ENCODE measurements at places on chromosomes 2 and 18.

DNA sequence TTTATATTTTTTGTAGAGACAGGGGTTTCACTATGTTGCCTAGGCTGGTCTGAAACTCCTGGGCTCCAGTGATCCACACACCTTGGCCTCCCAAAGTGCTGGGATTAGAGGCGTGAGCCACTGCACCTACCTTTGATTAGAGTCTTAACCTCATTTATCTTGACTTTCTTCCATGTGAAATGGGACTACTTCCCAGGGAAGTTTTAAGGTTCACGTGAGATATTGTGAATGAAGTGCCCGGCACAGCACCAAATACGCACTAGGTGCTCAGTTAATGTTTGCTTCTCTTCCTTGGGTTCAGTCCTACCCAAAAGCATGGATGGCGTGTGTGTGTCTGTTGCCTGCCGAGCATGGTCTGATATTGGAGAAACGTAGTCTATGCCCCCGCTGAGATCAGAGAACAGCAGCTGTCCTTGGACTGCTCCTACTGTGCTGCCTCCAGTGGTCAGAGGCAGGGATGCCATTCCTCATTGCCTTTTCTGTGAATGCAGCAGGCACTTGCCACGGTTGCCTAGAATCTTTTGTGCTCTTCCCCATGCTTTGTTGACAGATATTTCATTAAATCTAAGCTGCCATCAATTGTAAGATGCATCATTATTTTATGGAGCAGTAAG, 12.3 kb upstream of the TFCP2L1 start:
- peak; percentile 22 for DNase-seq

DNA sequence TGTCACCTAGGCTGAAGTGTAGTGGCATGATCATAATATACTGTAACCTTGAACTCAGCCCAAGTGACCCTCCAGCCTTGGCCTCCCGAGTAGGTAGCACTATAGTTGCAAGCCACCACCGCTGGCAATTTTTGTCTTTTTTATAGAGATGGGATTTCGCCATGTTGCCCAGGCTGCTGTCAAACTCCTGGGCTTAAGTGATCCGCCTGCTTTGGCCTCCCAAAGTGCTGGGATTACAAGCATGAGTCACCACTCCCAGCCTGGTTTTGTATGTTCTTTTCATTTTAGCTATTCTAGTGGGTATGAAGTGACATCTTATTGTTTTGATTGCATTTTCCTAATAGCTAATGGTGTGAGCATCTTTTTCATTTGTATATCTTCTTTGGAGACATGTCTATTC, 11.3 kb upstream of the EXOC6B start:
- peak; percentile 30 for DNase-seq

DNA sequence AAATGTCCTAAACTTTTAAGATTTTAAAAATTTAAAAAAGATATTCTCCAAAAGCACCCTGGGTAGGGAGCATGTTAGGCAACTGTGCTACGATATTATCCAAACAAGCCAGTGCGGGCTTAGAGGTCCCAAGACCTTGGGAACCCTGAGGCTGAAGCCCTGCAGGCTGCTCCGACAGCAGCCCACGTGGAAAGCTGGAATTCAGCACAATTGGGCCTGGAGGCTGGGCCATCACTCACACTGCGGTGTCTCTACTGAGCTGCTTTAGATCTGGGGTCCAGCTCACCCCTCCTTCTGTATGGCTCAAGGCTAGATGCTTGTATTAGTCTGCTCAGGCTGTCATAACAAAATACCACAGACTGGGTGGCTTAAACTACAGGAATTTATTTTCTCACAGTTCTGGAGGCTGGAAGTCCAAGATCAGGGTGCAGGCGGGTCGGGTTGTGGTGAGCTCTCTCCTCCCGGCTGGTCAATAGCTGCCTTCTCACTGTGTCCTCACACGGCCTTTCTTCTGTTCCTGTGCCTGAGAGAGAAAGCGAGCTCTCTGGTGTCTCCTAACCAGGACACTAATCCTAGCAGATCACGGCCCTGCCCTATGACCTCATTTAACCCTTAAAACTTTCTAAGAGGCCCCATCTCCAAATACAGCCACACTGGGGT, 42.5 kb downstream of the DPYSL5 start:
- DNase-seq, result no peak

GRCh38 chr2:14706201-14706600, 73.7 kb downstream of the LRATD1 start:
- DNase-seq, result peak; percentile 17

GRCh38 chr2:104583811-104584210, 270.1 kb upstream of the POU3F3 start:
- no peak for DNase-seq

DNA sequence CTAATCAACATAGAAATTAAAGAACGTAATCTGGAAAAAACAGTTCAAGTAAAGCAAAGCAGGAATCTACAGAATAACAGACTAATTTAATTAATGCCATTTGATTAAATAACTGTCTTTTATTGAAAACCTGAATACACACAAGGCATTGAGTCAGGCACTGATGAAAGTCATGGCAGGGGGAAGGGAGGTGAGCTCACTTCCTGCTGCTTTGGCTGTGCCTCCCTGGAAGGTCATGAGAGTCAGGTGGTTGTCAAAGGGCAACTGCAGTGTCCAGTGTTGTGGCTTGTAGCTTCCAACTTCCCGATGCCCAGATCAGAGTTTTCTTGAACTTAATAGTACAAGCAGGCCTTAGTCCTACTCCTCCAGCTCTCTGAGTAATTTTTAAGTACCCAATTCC, 180.9 kb downstream of the PID1 start:
- peak; percentile 70 for DNase-seq

DNA sequence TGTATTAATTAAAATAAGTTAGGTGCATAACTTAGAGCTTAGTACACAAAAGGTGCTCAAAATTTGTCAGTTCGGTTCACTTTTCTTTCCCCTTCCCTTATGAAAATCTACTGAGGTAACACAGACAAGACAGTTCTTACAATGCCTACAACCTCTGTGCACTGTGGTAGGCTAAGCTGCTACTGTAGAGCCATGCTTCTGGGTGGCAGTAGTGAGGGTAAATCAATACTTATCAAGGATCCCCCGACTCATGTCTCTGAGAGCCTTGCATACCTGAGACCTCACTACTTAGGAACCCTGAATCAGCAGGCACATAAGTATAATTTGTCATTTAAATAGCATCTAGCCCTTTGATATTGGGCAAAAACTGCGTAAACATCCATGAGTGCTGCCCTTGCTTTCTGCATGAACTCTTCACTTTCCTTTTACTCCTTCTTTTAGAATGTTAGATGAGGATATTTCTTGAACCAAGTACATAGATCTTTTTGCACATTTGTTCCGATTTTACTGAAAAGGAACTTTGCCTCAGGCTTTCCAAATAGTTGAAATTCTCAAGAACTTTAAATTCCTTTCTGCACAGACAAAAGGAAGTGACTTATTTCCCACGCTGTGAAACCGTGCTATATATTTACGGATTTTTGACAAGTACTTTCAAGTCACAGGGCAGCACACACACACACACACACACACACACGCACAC, 234.4 kb downstream of the TRIB2 start:
- DNase-seq, result peak; percentile 33

- no peak for DNase-seq
Observed at GRCh38 chr2:101107241-101107640, 43.9 kb downstream of the TBC1D8 start.

DNA sequence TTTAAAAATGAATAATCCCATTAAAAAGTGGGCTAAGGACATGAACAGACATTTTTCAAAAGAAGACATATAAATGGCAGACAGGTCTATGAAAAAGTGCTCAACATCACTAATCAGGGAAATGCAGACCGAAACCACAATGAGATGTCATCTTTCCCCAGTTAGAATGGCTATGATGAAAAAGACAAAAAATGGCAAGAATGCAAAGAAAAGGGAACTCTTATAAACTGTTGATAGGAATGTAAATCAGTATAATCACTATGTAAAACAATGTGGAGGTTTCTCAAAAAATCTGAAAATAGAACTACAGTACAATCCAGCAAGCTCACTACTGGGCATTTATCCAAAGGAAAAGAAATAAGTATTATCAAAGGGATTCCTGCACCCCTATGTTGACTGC, 169.2 kb downstream of the METTL4 start:
- peak; percentile 4 for DNase-seq

GRCh38 chr18:23515911-23516546, 12.7 kb downstream of the RMC1 start:
- peak; percentile 78 for DNase-seq

GRCh38 chr2:234289834-234290590, 206.9 kb downstream of the ARL4C start:
- DNase-seq, result peak; percentile 87

GRCh38 chr2:169349535-169349934, 12.8 kb downstream of the LRP2 start:
- DNase-seq, result no peak

GRCh38 chr2:81389203-81389602, 1084.7 kb upstream of the LRRTM1 start:
- DNase-seq, result peak; percentile 0

DNA sequence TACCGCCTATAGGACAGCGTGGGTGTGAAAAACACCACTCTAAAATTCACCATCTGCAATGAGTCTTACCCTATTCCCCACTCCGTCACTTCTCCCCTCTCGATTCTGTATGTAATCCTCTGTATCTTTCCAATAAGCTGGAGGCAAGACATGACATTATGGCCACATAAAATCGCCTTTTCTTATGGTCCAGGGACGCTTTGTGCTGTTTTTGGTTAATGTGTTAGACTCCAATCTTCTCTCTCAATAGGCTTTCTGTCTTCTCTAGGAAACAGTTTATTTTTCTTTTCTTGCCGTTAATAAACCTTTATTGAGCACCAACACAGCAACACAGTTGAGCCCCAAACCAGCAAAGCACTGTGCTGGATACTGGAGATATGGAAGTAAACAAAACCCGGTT, 37.9 kb upstream of the ZCCHC2 start:
- no peak for DNase-seq

- peak; percentile 11 for DNase-seq
Observed at GRCh38 chr18:59272891-59273758, at the start of gene RAX. TSS of gene RAX (minus strand) at chr18:59273454. CDS start at chr18:59273206, 248 bp downstream.

- no peak for DNase-seq
Observed at GRCh38 chr2:165044505-165045303, 89.4 kb upstream of the SLC38A11 start.

DNA sequence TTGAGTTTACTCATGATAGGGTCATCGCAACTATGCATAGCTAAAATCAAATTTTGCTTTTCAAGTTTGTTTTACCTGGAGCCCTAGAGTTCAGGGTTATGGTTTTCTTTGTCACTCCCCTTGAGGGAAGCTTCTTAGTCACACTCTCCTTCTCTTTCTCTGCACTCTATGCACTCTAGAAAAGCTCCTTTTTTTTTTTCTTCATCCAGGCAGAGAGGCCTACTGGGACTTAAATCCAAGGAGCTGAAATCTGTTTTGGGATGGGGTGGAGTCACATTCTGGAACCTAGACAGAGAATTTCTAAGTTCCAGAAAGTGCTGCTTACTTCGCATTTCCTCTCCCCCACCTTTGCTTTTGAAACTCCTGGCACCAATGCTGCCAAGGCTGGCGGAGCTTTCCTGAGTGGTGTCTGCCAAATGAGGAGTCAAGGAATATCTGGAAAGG, 19.1 kb upstream of the IL18R1 start:
- DNase-seq, result peak; percentile 63

DNA sequence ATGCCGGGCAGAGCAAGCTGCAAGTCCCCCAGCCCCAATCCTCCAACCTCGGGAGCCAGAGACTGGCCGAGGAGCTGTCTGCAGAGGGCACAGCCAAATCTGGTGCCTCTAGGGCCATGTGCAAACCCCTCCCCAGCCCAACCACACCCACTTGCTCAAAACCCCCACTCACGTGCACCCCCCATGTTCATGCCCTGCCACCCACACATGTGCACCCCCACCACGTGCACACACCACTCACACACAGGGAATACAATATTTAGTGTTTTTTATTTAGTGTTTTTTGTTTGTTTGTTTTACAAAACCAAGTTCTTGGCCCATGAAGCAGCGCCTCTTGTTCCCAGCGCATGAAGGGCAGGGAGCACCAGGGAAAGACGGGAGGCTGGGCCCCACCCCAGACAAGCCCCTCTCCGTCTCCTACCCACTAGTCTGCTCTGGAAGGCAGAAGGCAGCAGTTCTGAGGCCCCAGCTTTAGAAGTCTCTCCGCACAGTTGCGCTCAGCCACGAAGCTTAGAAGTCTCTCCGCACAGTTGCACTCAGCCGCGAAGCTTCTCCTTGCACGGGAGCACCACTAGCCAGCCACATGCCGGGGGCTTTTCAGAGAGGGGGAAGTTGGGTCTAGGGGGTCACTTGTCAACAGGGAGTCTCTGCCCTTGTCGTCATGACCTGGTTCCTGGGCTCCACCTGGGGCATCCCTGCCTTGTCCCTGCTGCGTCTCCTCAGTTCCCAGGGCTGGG, 276.1 kb upstream of the HDAC4 start:
- DNase-seq, result no peak

- no peak for DNase-seq
Observed at GRCh38 chr18:32391126-32391525, 79.6 kb downstream of the GAREM1 start.

DNA sequence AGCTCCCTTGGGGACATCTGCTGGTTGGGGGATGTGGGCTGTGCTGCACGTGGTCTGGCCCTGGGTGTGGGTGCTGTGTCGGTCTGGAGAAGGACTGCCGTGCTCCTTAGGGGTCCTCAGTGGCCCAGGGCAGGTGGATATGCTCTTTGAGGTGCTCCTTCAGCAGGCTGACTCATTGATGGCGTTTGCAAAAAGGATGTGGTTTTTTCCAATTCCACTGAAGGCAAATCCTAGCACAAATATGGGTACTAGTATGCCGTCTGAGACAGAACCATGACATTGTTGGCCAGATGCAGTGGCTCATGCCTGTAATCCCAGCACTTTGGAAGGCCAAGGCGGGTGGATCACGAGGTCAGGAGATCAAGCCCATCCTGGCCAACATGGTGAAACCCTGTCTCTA, 3.3 kb downstream of the PPP1R7 start:
- peak; percentile 77 for DNase-seq

DNA sequence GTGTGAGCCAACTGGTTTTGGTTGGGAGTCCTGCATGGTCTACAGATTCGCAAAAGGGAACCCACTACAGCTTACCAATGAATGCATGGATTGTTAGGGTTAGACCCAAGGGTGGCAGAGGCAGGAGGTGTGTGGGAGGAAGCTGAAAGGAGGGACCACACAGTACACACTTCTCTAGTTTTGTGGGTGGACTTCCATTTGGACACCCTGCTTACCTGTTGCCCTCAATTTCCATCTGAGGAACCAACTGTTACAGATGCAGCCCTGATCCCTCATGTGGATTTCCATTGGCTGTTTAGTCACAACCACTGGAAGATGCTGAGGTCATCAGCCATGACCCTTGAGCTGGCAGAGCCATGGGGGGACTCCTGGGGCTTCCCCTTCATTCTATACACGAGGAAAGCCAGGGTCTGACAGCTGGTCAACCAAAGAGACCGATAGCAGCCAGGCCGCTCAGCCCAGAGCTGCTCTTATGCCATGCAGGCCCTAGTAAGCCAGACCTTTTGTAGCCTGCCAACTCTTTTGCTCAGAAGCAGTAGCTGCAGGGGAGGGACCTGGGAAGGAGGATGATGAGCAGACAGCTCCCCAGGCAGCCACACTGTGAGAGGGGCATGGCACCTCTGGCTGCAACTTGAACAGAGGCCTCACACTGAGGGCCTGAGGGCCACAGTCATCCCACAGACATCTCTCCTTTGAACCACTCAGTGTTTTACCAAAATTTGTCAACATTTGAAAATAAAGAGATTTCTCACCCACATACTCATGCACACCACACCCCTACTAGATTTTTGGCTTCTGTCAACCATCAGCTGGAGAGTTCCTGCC, 162.1 kb downstream of the SETBP1 start:
- no peak for DNase-seq

GRCh38 chr18:10121028-10121427, 207.2 kb downstream of the VAPA start:
- DNase-seq, result no peak

Data from fibroblast of mammary gland (primary cell).